ENCODE measurements at places on chromosomes 12 and 14.

DNA sequence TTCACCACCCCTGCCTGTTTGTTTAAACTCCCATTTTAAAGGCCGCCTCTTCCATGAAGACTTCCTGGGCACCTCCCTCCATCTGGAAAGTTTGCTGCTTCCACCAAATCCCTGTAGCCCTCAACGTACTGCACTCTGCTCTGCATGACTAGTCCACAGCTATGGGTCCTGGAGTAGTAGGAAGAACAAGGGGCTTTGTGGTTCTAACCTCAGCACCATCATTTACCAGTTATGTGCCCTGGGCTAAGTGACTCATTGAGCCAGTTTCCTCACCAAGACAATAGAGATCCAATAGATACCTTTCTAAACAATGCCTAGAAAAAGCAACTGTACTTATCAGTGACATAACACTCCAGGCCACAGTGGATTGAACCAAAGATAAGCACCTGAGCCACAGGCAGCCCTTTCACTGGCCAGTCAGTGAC lies 8.5 kb upstream of the LTBP2 start:
- DNase-seq: peak; percentile 94

GRCh38 chr12:77965790-77966189 lies 135.1 kb downstream of the NAV3 start:
- no peak for DNase-seq

GRCh38 chr12:6078398-6079096 lies 45.9 kb downstream of the VWF start:
- no peak for DNase-seq

DNA sequence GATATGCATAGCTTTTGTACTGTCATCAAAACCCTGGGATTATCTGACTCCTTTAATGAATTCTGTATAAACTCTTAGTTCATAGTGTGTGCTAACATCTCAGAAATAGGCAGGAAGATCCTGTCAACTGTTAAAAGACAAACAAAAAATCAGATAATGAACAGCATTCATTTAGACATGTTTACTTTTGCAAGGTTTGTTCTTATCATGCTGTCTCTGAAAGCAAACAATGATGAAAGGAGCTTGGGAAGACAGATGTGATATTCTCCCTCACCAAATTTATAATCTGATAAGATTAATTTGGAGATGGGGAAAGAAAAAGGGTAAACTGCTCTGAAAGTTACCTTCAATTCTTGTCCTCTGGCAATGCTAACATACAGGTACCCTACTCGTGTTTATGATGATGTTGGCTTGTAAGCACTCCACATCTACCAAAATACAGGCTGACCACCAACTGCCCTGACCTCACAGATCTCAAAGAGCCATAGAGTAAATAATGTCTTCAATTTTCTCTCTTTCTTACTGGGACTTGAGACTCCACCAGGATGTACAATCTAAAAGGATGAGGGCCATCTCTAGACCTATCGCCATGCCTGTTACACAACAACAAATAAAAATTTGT lies 233.8 kb downstream of the SSPN start:
- DNase-seq: no peak

- no peak for DNase-seq
Observed at GRCh38 chr12:113961921-113962710, 4.0 kb downstream of the RBM19 start.

GRCh38 chr14:83126076-83126475 lies 1592.4 kb upstream of the SEL1L start:
- no peak for DNase-seq

GRCh38 chr14:77593501-77593961 lies 22.9 kb downstream of the SPTLC2 start:
- peak; percentile 35 for DNase-seq
